ENCODE measurements at places on chromosomes 2 and 18. TPM values are rescaled to one million over a fixed set of nuclear protein-coding genes. Genes with fewer than 3 reads are reported as not detected.

DNA sequence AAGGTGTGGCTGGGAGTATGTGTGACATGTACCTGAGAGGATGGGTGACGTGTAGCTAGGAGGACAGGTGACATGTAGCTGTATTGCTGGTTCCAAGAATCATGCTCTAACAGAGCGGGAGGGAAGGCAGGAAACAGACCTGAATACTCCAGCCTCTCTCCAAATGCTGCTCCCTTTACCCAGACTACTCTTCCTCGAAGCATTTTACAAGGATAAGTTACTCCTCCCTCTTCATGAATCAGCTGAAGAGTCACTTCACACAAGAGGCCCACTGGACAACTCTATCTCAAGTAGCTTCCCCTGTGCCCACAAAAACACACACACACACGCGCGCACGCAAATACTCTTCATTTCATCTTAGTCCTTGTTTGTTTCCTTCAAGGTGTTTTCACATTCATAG, 52.6 kb upstream of the KIDINS220 start:
- DNase-seq = no peak

DNA sequence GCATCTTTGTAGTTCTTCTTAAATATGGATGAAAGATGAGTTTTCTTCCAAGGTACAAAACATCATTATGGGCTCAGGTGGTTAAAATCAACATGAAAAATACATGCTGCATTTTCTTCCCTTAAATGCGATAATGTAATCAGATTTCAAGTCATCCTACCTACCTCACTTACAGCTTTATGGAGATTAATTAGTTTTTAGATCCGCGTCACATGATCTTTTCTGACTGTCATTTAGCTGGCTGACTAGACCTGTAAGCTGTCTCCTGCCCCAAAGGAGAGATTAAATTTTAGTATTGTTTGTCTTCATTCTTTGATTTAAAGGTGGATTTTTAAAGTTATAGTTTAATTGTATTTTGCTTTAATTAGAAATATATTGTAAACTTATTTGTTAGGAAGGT, 678.0 kb upstream of the ZEB2 start:
- DNase-seq = no peak

C2orf66 gene
- total RNA-seq = not detected

DNA sequence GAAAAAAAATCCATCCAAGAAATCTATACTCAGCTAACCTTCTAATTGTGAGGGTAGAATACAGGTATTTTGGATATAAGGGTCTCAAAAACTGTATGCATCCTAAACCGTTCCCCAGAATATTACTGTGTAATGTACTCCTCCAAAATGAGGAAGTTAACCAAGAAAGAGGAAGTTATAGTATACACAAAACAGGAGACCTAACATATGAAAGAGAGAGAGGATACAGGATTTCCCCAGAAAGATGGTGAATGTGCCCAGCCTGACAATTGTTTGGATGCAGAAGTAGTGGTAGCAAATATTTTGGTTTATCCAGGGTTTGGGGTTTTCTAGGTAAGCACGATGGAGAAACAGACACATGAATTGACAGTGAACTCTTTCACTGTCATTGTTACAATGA, 50.6 kb downstream of the GALNT3 start:
- DNase-seq = no peak

KCNG3 gene
- 21.3 TPM for total RNA-seq

DNA sequence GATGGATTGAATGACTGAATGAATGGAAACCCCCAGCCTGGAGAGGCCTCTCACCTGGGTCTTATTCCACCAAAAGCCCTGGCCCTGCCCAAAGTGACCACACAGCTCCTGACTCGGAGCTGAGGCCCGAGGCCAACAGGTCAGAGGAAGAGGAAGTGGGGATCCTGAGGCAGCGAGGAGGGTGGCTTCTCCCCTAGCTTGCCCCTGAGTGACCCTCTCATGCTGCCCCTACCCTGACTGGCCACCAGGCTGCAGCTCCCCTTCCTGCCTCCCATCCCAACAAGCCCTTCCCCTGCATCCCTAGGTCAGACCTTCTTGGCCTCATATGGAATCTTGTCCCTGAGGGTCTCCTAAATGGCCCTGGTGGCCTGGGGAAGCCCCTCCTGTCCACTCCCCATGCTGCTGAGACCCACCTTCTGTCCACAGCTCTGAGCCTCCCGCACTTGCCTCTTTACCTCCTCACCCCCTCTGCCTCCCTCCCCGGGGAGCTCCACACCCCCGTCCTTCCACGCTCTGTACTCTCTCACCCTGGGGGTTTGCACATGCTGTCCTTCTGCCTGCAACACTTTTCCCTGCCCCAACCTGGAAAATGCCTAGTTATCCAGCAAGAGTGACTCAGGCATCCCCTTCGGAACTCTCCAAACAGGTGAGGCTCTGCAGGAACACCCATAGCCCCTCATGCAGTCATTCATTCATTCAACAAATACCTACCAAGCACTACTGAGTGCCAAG, 134.8 kb upstream of the HDAC4 start:
- DNase-seq = no peak

DNA sequence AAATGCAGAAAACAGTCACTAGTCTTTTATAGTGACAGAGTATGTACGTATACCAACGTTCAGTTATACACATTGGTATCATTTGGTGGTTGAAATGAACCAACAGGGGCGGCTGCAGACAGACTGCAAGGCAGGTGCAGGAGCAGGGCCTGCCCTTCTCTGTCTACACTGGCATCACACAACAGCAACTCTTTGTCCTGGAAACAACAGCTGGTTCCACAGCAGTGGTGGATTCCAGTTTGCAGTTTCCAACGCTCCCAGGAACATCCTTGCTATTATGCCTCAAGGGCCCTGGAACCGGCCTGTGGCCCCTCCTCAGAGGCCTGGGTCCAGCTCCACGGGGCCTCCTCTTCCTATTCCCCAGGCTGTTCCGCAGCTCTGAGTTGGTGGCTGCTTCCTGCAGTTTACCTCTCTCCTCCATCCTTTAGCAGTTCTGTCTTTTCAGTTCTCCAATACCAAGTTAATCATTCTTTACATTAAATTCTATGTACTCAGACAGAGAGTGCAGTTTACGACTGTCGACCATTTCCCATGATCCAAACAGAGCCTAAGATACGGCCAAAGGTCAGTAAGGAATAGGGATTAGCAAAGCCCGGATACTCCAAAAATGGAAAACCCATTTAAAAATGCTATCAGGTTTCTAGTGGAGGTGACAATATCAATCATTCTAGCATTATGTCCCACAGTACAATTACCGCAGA, 87.8 kb downstream of the NOL10 start:
- DNase-seq = no peak

DNA sequence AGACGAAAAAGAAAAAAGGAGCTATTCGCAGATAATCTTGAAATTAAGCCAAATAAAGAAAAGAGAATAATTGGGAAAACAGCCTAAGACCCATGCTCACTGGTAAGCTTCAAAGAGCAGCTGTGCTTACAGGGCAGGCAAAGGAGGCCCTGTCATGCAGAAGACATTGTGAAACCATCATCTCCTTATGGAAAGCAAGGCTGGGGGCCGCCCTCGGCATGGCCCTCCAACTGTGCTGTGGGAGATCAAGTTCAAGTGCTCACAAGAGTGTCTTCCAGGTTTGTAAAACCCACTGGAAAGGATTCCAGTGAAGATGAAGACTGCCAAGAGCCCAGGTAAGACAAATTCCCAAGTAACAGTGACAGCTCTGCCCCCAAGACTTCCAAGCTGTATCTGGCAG, 32.2 kb downstream of the ACVR1 start:
- no peak for DNase-seq

SPATA3 gene
- total RNA-seq = not detected

All from H1 (cell line).